ENCODE measurements at places on chromosomes 1 and 21.

- DNase-seq: no peak
These were observed 642 bp upstream of the CREG1 start for GRCh38 chr1:167554028-167554779.

DNA sequence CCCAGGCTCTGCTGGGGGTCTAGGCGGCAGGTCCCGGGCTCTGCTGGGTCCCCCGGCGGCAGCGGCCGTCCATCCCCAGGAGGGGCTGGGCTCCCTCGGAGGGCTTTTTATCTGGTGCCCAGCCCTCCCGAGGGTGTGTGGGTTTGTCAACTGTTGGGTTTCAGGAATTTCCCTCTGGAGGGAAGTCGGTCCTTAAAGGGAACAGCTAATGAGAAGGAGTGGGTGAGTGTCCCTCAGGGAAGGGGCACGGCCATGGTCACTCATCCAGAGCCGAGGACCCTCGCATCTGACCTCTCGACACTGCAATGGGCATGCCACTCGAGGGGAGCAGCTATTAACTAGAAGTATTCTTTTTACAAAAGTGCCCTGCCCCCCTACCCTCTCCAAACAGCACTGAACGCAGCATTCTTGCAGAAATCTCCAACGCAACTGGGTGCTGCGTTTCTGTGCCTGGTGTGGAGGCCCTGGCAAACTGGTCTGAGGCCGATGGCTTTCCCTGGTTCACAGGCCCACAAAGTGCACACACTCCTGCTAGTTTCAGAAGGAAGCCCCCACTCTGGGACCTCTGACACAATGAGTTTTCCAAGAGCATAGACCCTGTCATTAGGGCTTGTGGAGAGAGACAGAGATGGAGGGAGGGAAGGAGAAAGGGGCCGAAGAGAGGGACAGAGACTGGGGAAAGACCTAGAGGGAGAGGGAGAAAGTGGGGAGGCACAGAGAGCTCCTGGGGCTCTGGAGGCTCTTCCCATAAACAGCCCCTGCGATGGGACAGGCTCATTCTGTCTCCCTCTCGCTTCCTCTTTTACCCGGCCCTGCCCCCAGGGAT lies 1.0 kb upstream of the TSPEAR start:
- no peak for DNase-seq

DNA sequence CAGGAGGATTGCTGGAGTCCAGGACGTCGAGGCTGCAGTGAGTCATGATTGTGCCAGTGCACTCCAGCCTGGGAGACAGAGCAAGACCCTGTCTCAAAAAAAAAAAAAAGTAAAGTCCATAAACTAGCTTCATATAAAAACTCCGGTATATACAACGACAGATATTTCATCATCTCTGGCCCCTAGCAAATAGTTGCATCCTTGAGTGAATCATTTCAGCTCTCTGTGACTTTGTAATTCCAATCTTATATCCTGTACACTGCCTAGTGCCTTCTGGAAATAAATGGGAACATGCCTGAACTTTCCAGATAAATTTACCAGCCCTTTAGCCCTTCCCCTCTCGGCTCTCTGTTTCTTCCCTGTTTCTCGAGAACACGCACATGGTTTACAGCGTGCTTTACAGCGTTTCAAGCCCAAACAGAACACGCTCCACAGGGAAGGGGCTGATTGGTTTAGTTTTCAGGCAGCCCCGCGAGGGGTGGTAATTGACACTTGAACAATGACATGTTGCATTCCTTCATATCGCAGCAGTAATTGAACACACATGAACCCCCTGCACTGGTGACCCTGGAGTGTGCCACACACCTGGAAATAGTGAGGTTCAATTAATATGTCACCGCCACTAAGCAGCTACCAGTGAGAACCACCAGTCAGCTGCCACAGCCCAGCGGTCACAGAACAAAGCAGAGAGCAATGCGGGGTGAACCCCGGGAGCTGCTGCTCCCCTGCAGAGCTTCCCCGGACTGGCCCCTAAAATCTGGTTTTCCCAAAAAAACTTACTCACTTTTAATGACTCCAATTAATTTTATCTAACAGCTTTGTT lies 35.7 kb upstream of the SIM2 start:
- DNase-seq: no peak

- no peak for DNase-seq
These were observed 103.3 kb downstream of the AKT3 start for GRCh38 chr1:243746751-243747150.

- DNase-seq: no peak
These were observed 90.5 kb downstream of the LIPI start for GRCh38 chr21:14120091-14120734.

GRCh38 chr1:234925440-234926263 lies 203.0 kb downstream of the TOMM20 start:
- no peak for DNase-seq

- DNase-seq: no peak
These were observed 5.0 kb downstream of the HAPLN2 start for GRCh38 chr1:156623946-156624813.

DNA sequence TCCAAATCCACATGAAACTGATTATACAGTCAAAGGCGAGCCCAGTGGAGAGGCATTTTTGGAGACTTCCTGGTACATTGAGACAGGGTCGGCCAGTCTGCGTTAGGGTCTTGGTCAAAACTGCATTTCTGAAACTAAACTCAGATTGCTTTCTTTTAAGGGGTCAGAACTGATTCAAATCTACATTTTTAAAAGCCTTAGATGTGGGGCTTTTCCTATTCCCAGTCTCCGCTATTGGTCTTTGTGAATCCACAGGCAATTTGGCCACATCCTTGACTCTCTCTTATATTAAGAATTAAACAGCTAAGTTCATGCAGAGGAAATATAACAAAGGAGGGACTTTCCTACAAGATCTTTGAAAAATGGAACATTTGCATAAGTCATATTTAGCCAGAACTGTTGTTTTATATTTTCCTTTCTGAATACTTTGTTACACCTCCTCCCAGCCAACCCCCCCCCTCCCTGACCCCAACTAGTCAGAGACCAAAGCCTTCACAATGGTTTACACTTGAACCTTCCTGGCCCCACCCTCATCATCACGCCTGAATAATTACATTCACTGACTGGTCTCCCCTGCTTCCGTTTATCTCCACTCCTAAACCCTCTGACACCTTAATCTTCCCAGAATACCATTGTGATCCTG lies 30.9 kb downstream of the SELL start:
- DNase-seq: no peak
